ENCODE measurements at places on chromosomes 2 and 18.

DNA sequence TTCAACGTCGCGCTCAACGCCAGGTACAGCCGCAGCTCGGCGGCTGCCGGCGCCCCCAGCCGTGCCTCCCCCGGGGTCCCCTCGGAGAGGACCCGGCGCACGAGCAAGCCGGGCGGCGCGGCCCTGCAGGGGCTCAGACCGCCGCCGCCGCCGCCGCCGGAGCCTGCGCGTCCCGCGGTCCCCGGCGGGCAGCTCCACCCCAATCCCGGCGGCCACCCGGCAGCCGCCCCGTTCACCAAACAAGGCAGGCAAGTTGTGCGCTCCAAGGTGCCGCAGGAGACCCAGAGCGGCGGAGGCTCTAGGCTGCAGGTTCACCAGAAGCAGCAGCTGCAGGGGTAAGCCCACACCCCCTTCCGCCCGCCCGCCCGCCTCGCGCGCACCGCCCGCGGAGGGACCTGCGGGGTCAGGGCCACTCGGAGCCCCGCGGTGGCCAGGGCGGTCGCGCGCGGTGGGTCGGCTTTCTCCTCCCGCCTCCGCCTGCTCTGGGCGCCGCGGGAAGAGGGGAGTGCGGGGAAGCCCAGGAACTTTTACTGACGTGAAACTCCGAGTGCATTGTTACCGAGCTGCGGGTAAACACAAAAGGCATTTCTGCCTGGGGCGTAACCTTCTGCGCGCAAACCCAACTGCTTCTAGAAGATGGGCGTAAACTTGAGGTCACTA, 861 bp downstream of the LTBP1 start:
- peak; percentile 60 for DNase-seq

GRCh38 chr2:38336621-38337020, 40.5 kb downstream of the ATL2 start:
- DNase-seq: no peak

DNA sequence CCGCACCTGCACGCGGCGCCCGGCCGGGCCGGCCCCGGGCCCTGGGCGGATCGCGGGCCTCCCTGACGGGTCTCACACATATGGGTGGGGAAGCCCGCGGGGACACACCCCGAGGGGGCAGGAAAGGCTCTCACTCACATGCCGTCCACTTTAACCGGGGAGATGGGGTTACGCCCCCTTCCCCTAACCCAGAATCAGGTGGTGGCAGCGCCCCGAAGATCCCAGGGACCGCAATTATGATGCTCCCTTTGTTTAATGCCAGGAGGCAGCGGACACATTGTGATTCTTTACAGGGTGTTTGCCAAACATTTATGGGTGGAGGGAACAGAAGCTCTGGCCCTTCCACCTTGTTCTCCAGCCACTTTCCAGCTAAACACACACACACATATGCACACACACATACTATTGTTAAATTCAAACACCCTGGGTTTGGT, 424 bp upstream of the ANKRD44 start:
- DNase-seq: peak; percentile 22

- no peak for DNase-seq
Measured at GRCh38 chr2:38147333-38148121, 71.6 kb upstream of the CYP1B1 start.

GRCh38 chr2:169091761-169092519, 22.6 kb downstream of the DHRS9 start:
- DNase-seq: no peak

DNA sequence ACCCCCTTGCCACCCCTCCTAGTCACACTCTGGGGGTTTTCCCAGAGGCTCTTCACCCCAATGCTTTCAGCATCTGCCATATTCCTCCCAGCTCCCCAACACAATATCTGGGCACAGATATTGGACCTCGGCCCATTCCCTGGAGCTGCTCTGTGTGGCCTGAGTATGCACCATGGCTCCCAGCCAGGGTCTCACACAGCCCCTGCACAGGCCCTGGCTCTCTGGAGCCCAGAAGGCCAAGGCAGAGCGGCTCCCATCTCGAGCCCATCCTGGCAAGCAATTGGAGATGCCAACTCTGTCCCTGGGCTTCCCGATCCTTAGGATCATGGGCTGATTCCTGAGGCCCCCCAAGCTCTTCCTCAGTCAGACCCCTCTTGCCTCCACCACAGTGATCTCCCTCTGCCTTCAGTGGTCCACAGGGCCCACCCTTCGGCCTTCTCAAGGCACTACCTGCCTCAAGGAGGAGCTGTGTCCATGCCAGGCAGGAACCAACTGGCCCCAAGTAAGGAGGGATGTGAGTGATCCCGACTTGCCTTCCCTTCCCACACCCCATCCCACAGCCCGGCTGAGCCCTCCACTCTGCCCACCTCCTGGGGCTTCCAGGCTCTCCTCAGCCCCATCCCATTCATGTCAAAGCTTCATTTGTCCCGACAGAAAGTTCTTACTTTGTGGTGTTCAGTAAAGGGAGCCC, 62.7 kb downstream of the ADD2 start:
- no peak for DNase-seq

DNA sequence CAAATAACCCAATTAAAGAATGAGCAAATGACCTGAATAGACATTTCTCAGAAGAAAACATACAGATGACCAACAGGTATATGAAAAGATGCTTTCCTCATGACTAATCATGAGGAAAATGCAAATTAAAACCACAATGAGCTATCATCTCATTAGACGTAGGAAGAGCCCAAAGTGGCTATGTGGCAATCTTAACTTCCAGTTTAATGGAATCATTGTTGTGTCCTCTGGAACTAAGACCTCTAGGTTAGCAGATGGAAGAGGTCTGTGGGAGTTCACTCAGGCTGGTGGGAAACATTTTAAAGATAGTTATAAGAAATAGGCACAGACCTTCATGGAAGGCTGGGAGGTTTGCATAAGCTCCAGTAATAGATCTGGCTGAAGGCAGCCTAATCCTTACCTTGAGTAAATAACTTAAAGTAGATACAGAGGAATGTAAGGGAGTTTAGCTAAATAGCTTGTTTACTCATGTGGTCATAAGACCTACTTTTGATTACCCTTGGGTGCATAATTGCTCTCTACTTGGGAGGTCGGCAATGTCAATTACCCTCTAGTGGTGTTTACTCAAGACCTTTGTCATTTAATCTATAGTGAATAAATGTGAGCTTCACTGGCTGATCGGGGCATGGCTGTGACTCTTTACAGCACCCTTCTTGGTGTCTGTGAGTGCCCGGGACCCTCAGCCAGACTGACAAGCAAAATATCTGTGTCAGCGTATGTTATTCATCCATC, 119.0 kb downstream of the GULP1 start:
- DNase-seq: no peak

Data from SW480 (cell line).